ENCODE measurements at places on chromosomes 11 and 22.

GRCh38 chr11:95692526-95693260 lies 96.9 kb downstream of the FAM76B start:
- DNase-seq = no peak

GRCh38 chr11:77966338-77966737 lies 28.1 kb downstream of the INTS4 start:
- DNase-seq = no peak

DNA sequence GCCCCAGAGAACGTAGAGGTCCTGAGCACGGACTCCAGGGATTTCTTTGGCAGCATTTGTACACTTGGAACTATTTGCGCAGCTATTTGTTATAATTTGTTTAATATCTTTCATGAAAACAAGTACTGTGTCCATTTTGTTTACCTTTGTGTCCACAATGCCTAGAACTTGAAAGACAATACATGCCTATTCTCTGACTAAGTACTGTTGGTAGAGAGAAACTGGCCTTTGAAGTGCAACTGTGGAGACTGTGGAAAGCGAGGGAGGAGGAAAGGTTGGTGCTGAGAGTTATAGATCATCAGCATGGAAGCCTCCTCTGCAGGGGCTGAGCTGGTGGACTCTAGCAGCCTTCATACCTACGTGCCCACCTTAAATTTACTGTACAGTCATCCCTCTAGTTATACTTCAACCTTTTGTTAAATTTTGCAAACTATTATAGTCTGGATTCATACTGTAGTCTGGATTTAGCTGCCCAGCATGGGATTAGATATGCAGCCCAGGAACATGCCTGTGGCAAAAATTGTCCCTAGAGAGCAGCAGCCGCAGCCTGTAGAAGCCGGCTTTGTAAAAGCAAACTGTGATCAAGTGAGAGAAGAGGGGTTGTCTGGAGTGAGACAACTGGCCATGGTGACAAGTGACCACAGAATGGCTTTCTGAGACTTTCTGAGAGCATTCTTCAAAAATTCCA lies 24.2 kb upstream of the YAP1 start:
- DNase-seq = no peak

DNA sequence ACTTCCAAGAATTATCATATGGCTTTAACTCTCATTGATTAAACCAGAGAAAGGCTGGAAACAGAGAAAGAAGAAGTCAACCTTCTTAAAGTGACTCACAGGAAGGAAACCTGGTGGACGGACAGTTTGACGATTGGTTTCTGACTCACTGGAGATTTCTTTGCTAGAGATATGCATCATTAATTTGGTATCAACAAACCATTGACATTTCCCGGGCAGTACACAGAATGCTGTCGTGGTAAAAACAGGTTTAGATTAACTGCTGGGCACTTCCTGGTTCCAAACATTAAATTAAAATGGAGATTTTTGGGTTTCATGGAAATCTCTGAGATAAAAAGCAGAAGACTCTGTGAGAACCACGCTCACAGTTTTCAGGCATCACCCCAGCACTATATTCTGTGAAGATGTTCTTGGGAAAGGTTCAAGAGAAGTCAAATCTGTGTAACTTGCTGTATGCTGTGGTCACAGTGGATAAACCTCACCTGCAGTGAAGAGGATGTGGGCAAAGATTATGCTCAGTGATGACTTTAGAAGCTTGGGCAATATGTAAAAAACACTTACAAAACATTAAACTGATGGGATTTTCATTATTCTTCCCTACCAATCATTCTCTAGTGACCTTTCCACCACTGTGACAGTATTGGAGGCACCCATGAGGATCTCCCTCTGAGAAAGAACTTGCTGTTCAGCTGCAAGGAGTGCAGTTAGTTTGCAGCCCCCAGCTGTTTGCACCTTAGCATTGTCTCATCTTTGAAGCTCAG lies 61.1 kb upstream of the CD44 start:
- DNase-seq = no peak

DNA sequence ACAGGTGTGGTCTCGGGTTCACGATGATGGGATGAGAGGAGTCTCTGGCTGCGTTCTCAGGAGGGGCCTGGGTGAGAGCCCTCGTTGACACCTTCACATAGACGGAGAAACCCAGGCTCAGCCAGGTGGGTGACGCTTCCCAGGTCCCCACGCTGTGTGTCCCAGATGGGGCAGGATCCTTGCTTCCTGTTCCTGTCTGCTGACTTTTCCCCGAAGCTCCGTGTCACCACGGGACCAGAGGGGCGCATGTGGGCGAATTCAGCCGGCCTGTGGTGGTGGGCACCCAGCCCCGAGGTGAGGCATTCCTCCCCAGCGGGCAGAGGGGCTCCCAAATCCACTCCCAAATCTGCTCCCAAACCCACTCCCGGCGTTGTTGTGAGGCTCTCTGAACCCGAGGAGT lies 732.8 kb downstream of the BRD1 start:
- DNase-seq = no peak

GRCh38 chr11:10473371-10473770 lies 18.3 kb downstream of the AMPD3 start:
- DNase-seq = no peak

GRCh38 chr11:113389272-113389671 lies 1.7 kb downstream of the ANKK1 start:
- DNase-seq = no peak

- no peak for DNase-seq
These were observed 12.0 kb upstream of the NXPE1 start for GRCh38 chr11:114571712-114572111.

DNA sequence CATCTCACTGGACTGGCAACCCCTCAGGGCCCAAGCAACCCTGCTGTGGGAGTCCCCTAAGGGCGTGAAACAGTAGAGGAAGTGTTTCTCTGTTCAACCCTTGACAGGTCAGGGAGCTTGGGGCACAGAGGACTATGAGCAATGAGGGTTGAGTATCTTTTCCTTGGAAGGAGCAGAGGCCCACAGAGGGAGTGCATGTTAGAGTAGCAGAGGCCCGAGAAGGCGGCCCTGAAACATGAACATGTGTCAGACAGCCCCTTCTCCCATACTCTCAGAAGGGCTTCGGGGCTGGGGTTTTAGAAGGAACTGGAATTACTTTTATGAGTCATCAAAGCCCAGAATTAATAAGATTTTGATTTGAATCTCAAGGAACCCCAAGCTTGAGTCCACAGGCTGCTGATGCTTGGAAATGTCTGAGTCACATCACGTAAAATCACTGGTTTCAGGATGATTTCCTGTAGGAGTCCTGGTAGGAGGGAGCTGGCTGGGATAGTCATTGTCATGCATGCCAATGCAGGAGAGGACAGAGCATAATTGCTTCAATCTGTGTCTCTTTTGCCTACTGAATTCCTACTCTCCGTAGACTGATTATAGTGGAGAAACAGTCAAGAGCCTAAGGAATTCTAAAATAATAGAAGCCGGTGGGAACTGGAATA lies 22.6 kb downstream of the C11orf71 start:
- DNase-seq = no peak

- no peak for DNase-seq
These were observed 746.1 kb downstream of the CNTN5 start for GRCh38 chr11:99766811-99767210.

DNA sequence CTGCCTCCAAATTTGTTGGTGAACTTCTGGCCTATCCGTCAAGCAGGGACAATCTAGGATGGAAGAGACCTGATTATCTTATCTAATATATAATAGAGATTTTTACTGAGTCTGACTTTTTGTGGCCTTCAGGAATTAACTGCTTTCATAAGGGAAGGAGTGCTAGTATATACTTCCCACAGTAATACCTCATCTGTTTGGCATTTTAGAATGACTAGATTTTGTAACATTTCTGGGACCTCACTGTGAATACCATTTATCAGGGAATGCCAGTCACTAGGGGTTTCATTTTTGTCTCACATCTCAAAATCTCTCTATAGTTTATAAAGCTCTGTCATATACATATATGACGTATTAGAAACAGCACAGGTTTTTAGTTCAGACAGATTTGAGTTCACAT lies 114.3 kb downstream of the INSC start:
- no peak for DNase-seq

GRCh38 chr22:38761202-38762162 lies 5.7 kb upstream of the SUN2 start:
- no peak for DNase-seq

GRCh38 chr11:24755260-24755839 lies 258.5 kb downstream of the LUZP2 start:
- no peak for DNase-seq

DNA sequence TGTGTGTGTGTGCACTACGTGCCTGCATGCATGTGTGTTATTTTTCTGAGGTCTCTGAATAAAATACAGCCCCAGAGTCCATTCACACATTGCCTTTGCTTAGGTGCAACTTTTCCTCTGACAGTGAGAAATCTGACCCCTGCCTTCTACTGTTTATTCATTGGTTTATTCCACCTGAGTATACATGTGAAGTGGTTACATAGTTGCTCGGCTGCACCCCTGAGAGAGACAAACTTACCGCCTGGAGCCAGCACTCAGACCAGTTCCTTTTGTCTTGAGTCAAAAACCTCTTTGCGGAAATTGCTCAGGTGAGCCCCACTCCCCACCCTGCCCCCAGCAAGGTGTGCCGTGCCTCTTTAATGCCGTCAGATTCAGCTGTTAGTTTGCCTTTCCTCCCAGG lies 363.6 kb downstream of the BRD1 start:
- no peak for DNase-seq

DNA sequence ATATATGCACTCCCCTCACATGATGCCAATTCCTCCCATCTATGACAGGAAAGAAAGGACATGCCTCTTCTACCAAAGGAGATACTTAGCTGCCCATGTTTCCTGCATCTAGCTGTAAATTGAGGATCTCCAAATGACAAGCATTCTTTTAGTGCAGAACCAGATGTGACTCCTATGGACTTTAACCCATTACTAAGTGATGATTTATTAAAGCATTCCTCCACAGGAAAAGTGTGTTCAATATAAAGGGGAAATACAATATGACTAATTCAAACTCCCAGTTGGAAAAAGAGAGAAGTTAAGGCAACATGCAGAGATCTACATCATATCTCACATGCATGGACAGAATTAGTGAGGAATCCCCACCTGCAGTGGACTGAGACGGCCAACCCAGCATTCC lies 221.3 kb downstream of the FAM76B start:
- DNase-seq = no peak

DNA sequence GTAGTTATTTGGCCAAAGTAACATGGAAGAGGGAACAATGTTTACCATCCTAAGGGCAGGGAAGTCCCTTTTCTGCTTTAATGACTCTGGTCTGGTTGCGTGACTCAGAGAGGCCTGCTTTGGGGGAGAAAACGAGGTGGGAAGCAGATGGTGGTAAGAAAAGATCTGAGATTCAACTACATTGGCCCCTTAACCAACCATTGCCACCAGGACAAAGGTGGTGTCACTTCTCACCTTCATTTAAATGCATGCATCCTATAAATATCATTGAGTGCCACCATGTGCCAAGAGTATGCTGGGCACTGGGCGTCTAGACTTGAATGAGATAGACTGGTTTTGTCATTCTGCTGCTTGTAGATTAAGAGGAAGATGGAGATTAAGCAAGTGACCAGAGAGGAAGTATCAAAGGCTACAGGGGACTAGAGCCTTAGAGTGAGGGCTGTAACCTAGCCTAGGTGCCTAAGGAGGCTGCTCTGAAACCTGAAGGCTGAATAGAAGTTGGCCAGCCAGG lies 3.6 kb upstream of the SORL1 start:
- no peak for DNase-seq

- DNase-seq = no peak
These were observed 41.1 kb downstream of the OR10A6 start for GRCh38 chr11:7889985-7890384.

- no peak for DNase-seq
These were observed 49.0 kb upstream of the BID start for GRCh38 chr22:17823226-17823625.

DNA sequence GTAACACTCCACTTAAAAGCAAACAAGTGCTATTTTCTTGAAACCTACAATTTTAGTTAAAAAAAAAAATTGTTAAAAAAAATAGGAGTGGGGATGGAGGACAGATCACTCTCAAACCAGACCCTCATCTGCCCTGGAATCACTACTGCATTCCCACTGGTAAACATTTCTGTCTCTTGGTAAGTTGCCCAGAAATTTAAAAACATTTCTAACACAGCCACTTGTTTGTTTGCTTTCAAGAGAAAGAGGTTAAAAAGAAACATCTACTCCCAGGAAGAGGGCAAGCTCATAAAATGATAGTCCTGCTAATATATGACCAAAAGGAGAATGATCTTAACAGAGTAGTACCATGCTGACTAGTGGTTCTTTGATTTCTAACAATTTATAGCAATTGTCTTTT lies 83.3 kb downstream of the SGSM3 start:
- no peak for DNase-seq

DNA sequence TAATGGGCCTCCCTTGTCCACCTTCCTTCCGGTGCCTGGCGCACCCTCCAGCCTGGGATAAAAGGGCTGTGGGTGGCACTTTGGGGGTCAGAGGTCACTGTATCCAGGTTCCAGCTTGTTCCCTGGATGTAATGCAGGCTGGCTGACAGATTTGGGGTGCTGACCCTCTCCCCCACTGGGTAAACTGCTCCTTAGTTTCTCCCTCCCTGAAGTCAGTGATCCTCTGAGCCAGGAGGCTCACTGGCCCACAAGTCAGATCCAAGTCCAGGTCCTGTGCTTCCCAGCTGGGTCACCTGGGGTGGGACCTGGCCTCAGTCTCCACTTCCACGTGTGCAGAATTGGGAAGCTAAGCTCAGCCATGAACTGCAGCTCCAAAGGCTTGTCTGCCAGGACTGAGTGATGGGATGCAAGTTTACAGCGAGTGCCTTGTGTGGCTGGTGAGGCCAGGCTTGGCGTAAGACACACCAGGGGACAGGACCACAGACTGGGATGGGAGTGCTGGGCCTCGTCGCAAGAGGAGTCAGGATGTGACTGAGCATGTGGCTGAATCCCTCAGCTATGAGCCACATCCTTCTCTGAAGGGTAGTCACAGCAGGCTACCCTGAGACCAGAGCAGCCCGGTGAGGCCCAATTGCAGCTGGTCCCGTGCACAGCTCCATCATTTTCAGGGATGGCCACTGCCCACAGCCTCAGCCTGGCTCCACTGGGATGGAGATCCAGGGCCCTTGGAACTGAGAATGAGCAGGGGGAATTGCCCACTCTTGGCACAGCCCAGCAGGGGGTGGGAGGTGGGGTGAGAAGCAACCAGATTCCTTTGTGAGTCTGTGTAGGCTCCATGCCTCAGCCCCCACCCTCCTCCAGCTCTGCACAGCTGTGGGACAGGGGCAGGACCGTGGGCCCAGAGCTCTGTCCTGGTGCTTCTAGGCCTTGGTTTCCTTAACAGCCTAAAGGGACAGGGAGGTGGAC lies 7.2 kb downstream of the SHISA8 start:
- DNase-seq = no peak

DNA sequence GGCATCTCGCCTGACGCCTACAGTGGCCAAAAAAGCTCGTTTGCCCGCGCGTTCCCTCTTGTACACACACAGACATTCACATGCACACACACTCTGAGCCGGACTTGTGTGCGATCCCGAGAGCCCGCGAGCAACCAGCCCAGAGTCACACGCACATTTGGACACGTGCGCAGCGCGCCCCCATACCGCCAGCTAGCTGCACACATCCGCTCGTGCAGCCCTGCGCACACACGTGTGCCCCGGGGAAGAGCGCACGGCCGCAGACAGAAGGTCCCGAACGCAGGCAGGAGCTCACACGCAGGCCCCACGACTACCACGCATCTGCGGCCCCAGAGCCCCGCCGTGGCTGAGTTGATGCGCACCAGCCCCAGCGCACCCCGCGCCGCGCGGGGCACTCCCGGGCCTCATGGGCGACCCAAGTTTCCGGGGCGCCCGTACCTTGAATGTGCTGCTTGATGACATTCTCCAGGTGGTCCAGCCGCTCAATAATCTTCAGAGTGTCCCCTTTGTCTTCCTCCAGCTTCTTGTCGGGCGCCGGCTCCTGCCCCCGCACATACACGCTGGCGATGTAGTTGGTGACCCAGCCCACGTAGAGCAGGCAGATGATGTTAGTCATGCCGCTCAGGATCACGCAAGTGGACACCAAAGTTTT lies 758 bp downstream of the GALNT18 start:
- no peak for DNase-seq

Data from LNCaP clone FGC (cell line).